ENCODE measurements at places on chromosomes 12 and 14.

DNA sequence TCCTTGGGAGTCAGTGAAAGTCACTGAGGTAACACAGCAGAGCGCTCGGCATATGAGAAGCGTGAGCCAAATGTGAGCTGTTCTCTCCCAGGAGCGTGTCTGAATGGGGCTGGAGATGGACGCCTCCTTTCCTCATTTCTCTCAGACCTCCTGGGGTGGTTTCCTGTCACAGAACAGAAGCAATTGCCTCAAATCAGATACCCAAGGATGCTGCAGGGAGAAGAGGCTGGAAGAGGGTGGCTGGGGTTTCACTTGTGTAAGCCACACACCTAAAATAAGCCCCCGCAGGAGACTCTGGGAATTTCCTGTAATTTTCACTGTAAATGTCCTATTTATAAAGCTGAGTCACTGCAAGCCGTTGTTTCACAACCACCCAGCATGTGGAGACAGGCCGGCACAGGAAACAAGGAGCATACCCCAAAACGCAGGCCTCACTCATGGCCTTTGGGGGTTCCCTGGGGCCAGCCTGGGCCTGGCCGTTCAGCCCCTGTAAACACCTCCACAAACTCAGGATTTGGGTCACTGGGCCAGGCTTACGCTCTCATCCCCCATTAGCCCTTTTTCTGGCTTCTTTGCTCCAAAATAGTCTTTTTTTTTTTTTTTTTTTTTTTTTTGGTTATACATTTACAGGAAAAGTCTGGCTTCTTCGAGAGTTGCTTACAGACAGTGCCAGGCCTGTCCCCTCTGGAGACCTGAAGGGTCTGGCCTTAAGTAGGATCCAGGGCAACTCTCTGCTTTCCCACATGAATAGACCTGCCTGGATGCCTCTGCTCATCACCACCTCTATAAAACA, 55.3 kb downstream of the VCPKMT start:
- DNase-seq = peak; percentile 72

- DNase-seq = no peak
Measured at GRCh38 chr12:44384136-44384535, 492.0 kb downstream of the NELL2 start.

GRCh38 chr14:103763730-103764488, 48.3 kb downstream of the ZFYVE21 start:
- no peak for DNase-seq

GRCh38 chr12:79300199-79300568, 390.6 kb downstream of the PAWR start:
- no peak for DNase-seq

GRCh38 chr12:44774815-44775411, 101.2 kb downstream of the NELL2 start:
- DNase-seq = peak; percentile 21

GRCh38 chr14:91750634-91751198, 18.8 kb upstream of the CATSPERB start:
- no peak for DNase-seq

DNA sequence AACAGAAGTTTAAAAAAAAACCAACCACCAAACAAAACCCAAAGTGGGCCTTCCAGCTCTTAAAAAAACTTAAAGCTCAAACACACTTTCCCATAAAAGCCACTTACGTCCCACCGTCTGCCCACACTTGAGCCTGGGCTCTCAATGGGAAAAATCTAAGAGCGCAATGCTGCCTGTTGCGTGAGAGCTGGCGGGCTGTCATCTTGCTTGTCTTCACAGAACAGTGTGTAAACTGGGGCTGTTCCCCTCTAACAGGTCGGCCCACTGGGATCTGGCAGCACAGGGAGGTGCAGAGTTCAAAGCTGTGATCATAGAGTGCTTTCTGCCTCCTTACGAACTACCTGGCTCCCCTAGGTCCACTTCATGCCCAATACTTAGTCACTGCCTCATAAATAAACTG, 80.0 kb downstream of the DICER1 start:
- DNase-seq = no peak

GRCh38 chr12:50282721-50283228, 545 bp downstream of the LIMA1 start:
- no peak for DNase-seq

- DNase-seq = no peak
Measured at GRCh38 chr12:131640525-131640924, 70.4 kb upstream of the SFSWAP start.

DNA sequence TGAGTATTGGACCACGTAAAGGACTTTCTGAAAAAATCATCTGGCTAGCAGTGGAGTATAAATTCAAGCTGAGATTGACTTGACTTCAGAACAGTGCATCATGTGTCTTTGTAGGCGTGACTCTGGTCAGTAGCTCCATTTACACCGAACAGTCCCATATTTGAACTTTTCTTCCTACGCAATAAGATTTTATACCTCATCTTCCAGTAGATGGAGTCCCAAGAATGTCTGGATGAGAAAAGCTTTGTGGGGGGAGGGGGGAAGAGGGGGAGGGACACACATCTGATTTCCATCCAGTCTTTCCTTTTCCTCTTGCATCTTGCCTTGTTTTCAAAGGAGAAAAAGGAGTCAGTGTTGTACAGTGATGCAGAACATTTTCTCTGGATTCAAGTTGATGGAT, 241.0 kb downstream of the EMP1 start:
- no peak for DNase-seq

GRCh38 chr12:121333747-121334146, 18.5 kb downstream of the ANAPC5 start:
- no peak for DNase-seq

DNA sequence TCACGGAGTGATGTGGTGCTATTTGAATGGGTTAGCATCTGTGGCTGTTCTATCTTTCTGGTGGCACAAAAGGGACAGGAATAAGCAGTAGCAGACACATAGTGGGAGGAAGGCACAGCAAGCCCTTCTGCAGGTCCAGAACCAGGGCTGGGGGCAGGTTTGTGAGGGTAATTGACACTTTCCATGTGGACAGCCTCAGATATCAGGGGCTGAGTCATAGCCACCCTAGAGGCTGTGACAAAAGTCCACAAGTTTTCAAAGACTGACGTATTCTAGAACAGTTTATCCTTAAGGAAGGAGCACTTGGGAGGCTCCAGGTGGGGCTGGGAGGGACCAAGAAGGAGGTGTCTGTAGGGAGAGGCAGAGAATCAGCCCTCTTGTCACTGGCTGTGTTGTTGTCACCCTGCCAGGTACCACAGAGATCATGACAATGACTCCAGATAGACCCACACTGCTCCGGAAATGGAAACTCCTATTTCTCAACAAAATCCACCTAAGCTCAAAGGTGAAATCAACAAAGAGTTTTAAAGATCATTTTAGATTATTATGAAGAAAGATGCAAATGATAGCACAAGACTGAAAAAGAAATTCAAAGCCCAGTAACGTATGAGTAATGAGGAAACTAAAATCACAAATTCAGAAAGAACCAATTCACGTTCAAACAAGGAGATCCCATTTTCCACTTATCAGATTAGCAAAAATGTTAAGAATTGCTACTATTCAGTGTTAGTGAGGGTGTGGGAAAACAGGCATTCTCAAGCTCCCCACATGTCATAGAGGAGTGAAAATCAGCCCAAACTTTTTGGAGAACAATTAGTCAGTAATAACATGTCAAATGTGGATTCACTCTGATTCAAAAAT, 48.3 kb downstream of the NFKBIA start:
- DNase-seq = no peak

- DNase-seq = no peak
Measured at GRCh38 chr14:100779691-100780080, 46.2 kb upstream of the MEG3 start.

DNA sequence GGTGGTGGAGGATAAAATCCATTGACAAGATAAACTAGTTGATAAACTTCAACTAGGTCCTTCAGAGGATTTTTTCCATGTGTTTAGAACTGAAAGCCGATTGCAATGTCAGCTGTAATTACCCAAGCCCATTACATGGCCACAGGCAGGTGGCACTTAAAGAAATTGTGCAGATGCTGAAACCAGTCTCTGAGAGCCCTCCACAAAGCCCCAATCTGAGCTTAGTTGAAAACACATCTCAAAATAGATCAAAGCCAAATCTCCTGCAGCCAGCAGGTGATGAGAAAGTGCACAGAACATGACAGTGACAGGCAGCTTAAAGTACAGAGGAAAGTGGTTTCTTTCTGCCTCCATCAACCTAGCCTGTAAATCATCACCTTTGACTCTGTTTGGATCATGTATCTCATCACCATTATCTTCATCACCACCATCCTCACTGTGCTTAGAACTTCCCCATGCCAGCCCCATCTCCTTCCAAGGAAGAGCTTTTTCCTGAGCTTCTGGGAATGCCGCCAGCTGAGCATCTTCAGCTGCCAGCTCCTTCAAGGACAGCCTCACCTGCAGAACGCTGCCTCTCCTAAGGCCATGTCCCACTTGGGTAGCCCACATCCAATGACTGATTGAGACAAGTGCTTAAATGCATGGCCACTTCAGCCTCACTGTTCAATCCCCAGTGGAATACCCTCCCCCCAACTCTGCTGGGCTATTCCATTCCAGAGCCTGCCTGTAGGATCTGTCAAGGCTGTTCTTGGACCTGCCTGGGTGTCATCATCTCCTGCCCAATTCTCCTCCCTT, 219.5 kb upstream of the TMEM132C start:
- no peak for DNase-seq

DNA sequence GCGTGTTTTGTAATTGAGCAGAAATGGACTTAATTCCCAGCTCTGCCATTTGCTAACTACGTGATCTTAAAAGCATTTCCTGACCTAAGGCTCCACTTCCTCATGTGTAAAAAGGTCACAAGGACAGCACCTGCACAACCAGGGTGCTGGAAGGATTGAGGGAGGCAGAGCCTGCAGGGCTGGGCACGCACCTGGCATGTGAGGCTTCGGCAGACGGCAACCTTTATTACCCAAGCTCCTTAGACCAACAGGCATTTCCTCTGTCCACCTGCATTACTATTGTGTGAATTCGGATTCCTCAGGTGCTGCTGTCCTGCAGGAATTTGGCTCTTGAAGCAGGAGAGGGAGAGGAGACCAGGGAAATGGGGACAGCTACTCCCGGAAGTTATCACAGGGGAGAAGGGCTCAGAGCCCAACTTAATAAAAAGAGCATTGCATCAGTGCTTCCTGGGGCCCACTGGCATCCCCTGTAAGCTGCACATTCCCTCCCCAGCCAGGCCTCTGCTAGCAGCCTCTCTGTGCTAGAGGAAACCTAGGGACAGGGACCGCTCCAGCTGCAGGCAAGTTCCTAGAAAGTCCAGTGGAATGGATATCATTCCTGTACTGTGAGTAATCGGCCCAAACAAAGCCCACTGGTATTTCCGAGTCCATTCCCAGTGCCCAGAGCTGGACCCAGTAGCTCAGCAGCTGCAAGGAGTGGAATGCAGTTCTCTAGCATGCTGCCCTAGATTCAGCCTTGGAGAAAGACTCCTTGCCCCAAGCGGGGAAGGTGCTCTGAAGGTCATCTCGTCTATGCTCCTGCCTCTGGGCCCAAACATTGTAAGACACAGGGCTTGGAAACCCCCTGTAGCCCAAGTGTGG, 157.1 kb upstream of the CCND2 start:
- no peak for DNase-seq

DNA sequence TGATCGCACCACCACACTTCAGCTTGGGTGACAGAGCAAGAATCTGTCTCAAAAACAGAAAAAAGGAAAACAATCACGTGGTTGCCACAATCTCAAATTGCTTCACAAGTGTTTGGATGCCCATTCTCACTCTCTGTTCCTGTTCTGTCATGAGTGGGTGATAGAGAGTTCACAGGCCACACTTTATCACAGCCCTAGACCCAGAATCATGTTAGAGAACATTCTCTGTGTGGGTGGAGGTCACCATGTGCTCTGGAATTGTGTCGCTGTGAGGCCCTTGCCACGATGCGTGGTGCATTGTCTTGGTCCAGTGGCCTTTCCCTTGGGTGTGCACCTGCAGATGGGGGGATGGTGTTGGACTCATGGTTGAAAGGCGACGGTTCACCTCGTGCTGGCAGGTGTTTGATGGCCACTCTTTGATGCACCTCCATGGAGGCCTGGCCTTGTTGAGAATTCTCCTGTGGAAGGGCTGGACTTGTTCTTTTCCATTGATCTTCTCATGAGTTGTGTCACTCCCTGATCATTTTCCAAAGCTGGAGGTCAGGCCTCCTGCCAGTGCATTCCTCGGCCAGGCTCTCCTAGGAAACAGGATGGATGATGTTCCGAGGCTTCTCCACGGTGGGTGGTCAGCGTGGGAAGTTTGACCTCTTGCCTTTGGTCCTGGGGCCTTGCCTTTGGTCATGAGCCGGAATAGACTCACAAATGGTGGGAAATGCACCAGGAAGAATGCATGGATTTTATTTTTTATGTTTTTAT, 91.9 kb downstream of the SLC24A4 start:
- no peak for DNase-seq

DNA sequence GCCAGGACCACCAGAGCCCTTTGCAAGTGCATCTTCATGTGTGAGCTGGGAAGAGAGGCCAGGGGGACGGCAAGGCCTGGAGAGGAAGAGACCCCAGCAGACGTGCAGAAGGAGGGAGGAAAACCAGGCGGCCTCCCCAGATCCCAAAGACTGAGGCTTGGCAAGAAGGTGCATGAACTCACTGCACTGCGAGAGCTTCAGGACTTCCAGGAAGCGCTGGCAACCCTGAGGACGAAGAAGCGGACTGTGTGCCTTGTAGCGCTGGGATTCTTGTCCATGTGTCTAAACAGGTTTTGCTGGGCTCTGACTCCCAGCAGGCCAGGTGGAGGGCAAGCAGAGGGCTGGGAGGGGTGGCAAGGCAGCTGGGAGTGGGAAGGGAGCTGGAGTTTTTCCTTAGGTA, 939 bp downstream of the TGFB3 start:
- DNase-seq = no peak
